Cardiac muscle cell (in vitro differentiated cells and primary cell): ENCODE measurements at places on chromosomes 1 and 21.
A peak's percentile ranks its signal among the peaks of the same experiment; 100 is the strongest.

DNA sequence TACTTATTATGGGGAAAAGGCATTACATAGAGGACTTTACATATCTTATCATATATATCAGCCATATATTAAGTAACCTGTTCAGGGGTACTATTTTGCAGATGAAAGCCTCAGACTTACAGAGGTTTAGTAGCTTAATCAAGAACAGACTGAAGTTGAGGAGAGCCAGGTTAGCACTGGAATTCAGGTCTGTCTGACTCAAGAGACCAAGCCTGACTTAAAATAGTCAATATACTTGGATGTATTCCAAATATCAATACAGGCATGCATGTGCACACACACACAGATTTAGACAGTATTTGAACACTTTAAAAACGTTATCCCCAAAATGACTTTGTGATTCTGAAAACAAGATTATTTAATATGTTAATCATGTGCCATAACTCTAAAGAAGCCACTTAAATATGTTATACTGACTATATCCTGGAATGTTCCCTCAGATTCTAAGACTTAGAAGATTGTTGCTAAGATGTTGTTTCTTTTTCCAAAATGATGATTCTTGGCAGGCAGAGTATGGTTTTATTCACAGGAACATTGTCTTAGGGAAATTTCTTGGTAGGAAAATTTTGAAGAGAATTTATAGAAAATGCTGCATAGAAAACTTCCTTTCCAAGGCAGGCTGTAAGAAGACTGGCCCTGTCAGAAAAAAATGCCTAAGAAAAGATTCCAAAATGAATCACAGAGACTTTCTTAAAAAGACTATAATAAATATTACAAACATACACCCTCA is 61.6 kb downstream of the ADAMTS1 start:
- H3K27ac ChIP-seq, result no peak overlapping the region
- H3K4me1 ChIP-seq, result no peaks in the 10 kb centered on the region
- DNase-seq, result peak; percentile 28
- H3K4me3 ChIP-seq, result no peak overlapping the region

DNA sequence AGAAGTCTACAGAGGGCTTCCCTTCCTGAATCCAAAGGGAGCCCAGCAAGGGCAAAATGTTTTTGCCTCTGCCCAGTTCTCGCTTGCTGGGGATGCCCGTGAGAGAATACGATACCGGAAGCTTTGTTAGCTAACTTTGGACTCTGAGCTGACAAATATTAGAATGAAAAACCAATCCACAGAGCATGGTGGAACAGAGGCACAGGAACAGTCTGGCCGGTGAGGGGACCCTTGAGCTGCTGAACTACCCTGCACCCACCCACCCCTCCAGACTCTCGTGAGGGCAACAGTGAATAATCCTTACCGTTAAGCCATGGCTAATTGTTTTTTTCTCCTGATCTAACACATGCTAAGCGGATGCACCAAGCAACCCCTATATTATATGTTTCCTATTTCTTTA is 76.3 kb upstream of the AKT3 start:
- DNase-seq, result no peak
- H3K4me3 ChIP-seq, result no peak overlapping the region
- no peaks in the 10 kb centered on the region for H3K4me1 ChIP-seq
- no peaks in the 10 kb centered on the region for H3K27me3 ChIP-seq
- H3K27ac ChIP-seq, result no peak overlapping the region

DNA sequence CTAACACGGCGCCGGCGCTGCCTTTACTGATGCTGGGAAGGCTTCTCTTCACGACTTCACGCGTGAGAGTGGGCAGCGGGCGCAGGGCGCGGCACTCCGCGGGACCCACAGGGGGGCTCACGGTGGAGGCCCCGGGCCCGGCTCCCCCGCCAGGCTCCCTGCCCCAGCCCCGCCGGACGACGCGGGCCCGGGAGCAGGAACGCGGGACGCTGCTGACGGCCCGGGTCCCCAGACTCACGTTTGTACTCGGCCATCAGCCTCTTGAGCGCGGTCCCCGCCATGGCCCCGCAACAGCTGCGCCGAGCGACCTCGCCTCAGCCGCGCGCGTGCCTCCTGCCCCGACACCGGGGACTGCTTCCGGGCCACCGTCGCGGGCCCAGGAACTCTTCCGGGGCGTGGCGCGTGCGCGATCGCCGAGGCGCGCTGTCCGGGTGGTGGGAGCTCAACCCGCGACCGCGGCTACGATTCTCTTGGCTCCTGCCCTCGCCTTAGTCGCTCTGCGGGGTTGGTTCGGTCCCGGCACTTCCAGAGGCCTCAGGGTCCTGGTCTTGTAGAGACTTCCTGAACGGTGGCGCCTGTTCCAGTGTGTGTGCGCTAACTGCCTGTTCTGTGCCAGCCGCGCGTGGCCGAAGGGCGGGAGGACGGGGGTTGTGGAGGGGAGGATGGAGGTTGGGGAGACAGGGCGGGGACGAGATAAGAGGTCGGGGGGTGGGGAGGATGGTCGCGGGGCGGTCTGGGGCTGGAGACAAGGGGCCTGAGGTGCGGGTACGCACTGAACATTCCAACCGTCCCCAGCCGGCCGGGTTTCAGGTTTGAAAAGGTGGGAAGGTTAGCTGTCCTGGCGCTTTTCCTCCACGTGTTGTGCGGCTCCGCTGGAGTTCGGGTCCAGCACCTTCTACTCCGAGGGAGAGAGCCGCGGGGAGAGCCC is at the start of gene UBE2G2:
Gene UBE2G2 (minus strand): TSS at position 353 of the 928 bp plus-strand sequence. CDS start 72 bp downstream, at position 281.
- H3K36me3 ChIP-seq, result peaks cover 8% of the 10 kb centered on the region
- peak; percentile 78 for DNase-seq
- peak within 1 kb of the TSS; percentile 63 for H3K4me3 ChIP-seq

GRCh38 chr1:179586107-179586823 is 5.4 kb upstream of the TDRD5 start:
- no peaks in the 10 kb centered on the region for H3K4me1 ChIP-seq
- no peaks in the 10 kb centered on the region for H3K36me3 ChIP-seq
- DNase-seq, result peak; percentile 37
- peaks cover 9% of the 10 kb centered on the region for H3K27me3 ChIP-seq
- H3K4me3 ChIP-seq, result no peak overlapping the region
- H3K27ac ChIP-seq, result no peak overlapping the region

- DNase-seq, result no peak
- H3K36me3 ChIP-seq, result peaks cover 3% of the 10 kb centered on the region
These were observed 2.5 kb upstream of the VAMP3 start for GRCh38 chr1:7768583-7768982.

DNA sequence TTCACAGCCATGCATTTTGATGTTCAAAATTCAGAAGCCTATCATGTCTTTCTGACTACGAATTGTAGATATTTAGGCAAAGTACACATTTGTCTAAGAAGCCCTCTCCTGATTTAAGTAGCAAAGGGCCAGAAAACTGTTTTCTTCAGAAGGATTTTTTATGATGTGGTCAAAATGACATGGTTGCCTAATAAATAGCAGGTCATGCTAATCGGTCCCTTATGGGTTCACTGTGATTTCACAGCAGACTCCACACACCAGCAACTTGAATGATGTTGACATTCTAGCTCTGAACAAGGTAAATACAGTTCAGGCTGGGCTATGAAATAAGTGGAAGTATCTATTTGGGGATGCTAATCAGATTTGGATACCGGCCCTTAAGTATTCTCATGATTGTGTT is 178.7 kb upstream of the DPYD start:
- no peaks in the 10 kb centered on the region for H3K27me3 ChIP-seq
- no peak for DNase-seq
- no peaks in the 10 kb centered on the region for H3K4me1 ChIP-seq
- H3K36me3 ChIP-seq, result no peaks in the 10 kb centered on the region

- no peak overlapping the region for H3K27ac ChIP-seq
- DNase-seq, result no peak
- no peak overlapping the region for H3K4me3 ChIP-seq
- no peaks in the 10 kb centered on the region for H3K4me1 ChIP-seq
These were observed 17.9 kb downstream of the CFH start for GRCh38 chr1:196669693-196670092.

GRCh38 chr1:38818175-38818976 is 41.2 kb downstream of the RRAGC start:
- H3K36me3 ChIP-seq, result no peaks in the 10 kb centered on the region
- no peak overlapping the region for H3K27ac ChIP-seq
- no peaks in the 10 kb centered on the region for H3K4me1 ChIP-seq

- no peaks in the 10 kb centered on the region for H3K4me1 ChIP-seq
- DNase-seq, result no peak
- no peaks in the 10 kb centered on the region for H3K36me3 ChIP-seq
- H3K4me3 ChIP-seq, result no peak overlapping the region
- H3K27ac ChIP-seq, result no peak overlapping the region
- H3K27me3 ChIP-seq, result no peaks in the 10 kb centered on the region
These were observed 192.5 kb upstream of the ZRANB2 start for GRCh38 chr1:71273334-71273733.

DNA sequence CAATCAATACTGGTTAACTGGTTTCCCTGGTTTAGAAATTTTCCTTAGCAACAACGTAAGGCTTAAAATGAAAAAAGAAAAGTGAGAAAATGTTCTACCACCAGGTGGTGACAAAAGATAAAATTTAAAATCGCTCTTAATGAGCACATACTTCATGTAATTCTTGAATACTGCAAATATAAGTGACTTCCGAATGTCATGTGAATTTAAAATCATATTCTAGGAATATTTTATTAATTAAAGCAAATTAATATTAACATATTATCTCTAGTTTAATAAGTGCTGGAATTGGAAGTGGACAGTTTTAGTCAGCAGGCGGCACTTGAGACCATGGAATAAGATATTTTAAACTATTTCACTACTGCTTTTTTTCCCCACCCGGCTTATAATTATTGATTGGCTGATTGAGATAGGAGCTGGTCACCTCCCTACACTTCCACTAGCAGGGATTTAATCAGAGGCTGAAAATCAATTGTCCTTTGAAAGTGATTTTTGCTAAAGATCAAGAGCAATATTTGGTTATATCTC is 5.0 kb upstream of the ADAMTS1 start:
- no peak overlapping the region for H3K4me3 ChIP-seq
- H3K4me1 ChIP-seq, result peaks cover 9% of the 10 kb centered on the region
- peak; percentile 76 for DNase-seq
- no peaks in the 10 kb centered on the region for H3K27me3 ChIP-seq
- no peaks in the 10 kb centered on the region for H3K36me3 ChIP-seq

DNA sequence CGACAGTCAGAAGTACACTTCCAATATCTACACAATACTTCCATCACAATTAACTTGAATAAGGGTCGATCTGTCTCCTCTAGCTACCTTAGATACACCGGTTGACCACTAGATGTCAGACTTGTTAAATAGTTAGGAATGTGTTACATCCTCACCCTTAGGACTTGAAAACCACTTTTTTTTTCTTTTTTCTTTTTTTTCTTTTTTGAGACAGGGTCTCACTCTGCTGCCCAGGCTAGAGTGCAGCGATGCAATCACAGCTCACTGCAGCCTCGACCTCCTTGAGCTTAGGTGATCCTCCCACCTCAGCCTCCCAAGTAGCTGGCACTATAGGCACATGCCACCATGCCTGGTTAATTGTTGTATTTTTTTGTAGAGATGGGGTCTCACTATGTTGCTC is 120.4 kb upstream of the GREM2 start:
- no peaks in the 10 kb centered on the region for H3K4me1 ChIP-seq
- no peak overlapping the region for H3K4me3 ChIP-seq
- no peak overlapping the region for H3K27ac ChIP-seq
- peak; percentile 64 for DNase-seq
- H3K36me3 ChIP-seq, result no peaks in the 10 kb centered on the region
- no peaks in the 10 kb centered on the region for H3K27me3 ChIP-seq

DNA sequence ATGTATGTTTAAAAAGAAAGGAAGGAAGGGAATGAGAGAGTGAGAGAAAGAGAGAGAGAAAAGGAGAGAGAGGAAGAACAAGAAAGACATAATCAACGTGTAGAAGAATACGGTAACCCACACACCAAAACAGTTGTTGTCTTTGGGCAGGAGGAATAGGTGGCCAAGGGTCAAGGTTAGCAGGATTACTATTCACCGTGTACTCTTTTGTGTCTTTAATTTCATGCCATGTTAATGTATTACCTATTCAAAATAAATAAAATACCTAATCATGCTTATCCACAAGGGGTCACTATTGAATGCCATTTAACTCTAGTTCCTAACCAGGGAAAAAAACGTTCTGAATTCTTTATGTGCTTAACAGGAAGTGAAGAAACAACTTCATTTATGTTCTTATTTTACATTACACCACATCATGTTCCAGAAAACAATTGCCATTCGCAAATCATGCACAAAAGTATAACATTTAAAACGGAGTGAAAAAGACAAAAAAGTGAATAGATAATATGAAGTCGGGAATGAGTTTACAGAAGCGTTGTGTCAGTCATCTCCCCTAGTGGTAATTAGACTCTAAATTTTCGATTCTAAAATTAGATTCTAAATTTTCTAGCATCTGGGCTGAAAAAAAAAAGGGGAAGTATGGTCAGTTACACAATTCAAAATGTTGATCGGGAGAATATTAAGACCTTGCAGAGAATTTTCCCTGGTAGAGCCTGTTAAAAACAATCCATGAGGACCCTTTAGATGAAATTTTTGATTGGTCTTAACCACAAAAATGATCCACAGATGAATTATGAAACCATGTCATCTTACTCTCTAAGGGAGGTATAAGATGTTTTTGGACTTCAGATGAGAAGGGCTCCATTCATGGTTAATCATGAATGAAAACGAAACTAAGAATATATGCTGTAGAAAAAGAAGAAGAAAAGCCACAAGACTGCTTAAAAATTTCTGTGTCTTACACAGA is 700 bp upstream of the KMO start:
- DNase-seq, result peak; percentile 81
- H3K36me3 ChIP-seq, result no peaks in the 10 kb centered on the region
- no peak overlapping the region for H3K27ac ChIP-seq

GRCh38 chr1:63407002-63407401 is 39.6 kb downstream of the ALG6 start:
- no peak overlapping the region for H3K4me3 ChIP-seq
- no peaks in the 10 kb centered on the region for H3K36me3 ChIP-seq
- no peaks in the 10 kb centered on the region for H3K4me1 ChIP-seq
- H3K27ac ChIP-seq, result no peak overlapping the region
- DNase-seq, result no peak

GRCh38 chr1:187985897-187986654 is 1157.3 kb downstream of the PLA2G4A start:
- DNase-seq, result no peak
- H3K4me1 ChIP-seq, result no peaks in the 10 kb centered on the region
- no peaks in the 10 kb centered on the region for H3K36me3 ChIP-seq
- H3K27ac ChIP-seq, result no peak overlapping the region

DNA sequence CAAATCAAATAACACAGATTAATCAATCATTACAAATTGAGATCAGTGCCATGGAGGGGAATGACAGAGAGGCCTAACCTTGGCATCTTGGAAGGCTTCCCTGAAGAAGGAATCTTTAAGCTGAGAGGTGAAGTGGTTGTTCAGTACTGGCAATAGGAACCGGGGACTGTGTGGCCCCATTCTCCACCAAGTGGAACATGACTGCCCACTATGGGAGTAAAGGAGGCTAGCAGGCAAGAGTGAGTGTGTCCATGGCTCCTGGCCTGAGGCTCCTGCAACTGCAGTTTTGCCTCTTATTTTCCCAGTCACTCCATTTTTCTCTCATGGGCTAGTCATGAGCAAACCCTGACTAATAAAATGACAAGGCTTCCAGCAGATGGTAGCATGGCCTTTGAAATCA is 112.2 kb upstream of the GJB5 start:
- H3K27me3 ChIP-seq, result peaks cover 20% of the 10 kb centered on the region
- no peaks in the 10 kb centered on the region for H3K4me1 ChIP-seq
- no peaks in the 10 kb centered on the region for H3K36me3 ChIP-seq
- H3K27ac ChIP-seq, result no peak overlapping the region
- DNase-seq, result no peak

GRCh38 chr21:26061437-26061836 is 109.1 kb downstream of the APP start:
- no peaks in the 10 kb centered on the region for H3K27me3 ChIP-seq
- no peak overlapping the region for H3K27ac ChIP-seq

- H3K27ac ChIP-seq, result peak overlapping the region; percentile 97
- no peaks in the 10 kb centered on the region for H3K27me3 ChIP-seq
- H3K4me1 ChIP-seq, result peaks cover 53% of the 10 kb centered on the region
- no peak overlapping the region for H3K4me3 ChIP-seq
These were observed 44.7 kb downstream of the XCL2 start for GRCh38 chr1:168498956-168499687.
